ENCODE measurements at places on chromosomes 6 and 20. TPM values are rescaled to one million over a fixed set of nuclear protein-coding genes. Genes with fewer than 3 reads are reported as not detected.

- no peak for DNase-seq
Observed at GRCh38 chr6:150549007-150549406, 50.7 kb upstream of the PLEKHG1 start.

- DNase-seq = no peak
Observed at GRCh38 chr6:45591306-45591705, 213.6 kb upstream of the SUPT3H start.

DNA sequence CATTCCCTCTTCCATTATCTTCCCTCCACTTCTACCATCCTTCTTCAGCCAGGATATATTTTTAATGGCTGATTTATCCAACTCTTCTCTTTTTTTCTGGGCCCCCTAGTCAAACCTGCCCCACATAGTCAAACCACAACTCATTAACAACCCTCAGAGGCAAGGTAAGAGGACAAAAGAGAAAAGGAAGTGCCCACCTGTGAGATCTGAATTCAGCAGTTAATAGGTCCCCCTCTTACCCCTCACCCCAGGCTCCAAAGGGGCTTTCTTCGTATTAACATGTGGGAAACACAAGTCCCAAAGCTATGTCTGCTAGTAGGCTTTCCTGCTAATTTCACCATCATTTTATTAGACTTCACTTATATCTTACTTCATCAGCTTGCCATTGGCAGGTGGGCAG, 44.1 kb upstream of the TSPYL1 start:
- DNase-seq = no peak

- no peak for DNase-seq
Observed at GRCh38 chr20:19996222-19996621, 20.9 kb upstream of the NAA20 start.

- peak; percentile 35 for DNase-seq
Observed at GRCh38 chr6:28807682-28808280, 116.0 kb downstream of the TRIM27 start.

DNA sequence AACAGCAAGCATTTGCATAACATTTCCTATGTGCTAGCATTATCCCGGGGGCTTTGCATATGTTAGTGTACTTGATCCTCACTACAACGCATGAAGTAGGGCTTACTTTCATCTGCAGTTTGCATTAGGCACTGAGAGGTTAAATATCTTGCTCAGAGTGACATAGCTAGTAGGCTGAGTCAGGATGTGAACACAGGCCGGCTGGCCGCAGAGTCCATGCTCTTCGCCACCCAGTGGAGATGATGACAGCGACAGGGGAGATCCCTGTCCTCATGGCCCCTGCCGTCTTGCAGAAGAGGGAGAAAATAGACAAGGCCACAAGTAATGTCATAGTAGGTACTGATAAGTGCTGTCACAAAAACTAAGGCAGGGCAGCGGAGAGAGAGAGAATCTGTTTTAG, 46.9 kb downstream of the LYRM4 start:
- no peak for DNase-seq

DNA sequence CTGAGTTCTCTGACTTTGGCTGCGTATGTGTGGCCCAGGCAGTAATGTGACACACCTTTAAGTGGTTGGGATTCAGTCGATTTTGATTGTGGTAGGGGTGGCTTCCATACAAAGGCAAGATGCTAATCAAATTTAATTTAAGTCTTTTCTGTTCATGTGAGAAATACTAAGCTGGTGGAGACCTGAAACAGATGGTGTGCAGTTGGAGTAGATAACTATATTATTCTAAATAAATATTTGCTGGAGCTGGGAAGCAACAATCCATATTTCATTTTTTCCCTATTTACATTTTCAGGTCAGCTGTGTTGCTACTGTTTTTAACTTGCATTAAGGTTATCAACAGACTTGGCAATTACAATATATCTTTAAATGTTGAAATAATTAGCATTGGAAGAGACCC, 67.4 kb upstream of the C20orf144 start:
- DNase-seq = no peak

DNA sequence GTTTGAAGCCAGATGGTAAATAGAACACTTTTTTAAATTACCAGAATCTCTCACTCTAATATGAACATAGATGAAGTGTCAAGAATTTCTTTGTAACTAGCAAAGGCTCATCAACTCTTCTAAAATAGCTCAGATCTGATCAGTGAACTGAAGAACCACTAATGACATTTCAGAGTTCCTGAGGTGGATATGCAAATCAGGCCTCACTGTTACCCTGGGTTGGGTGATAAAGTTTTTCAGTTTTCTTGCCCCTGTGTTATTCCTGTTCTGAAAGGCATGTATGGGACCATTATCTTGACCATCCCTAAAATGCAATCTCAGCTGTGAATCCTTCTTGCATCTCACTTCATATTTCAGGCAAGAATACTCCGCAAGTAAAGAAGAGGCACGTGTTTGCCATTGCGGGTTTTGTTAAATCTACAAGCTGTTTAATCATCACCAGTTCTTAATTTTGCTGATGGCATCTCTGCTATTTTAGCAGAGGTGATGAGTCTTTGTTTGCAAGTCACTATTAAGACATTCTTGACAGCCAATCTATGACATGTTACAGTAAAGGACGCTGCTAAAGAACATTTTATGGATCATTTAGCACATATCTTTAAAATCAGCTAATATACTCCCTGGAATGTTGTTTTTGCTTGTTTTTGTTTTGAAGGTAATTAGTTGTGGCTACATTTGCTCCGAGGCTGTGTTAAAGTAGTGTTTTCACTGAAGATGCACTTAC, 47.9 kb downstream of the KHDC1L start:
- no peak for DNase-seq

- DNase-seq = no peak
Observed at GRCh38 chr20:63128367-63128766, 87.6 kb downstream of the YTHDF1 start.

LTB gene
- 0.63 TPM for total RNA-seq

- DNase-seq = peak; percentile 74
Observed at GRCh38 chr6:90397929-90398674, 101.5 kb upstream of the BACH2 start.

GRCh38 chr6:127997496-127998164, 96.8 kb upstream of the THEMIS start:
- DNase-seq = no peak

GRCh38 chr6:14434916-14435690, 317.5 kb downstream of the CD83 start:
- DNase-seq = no peak

DNA sequence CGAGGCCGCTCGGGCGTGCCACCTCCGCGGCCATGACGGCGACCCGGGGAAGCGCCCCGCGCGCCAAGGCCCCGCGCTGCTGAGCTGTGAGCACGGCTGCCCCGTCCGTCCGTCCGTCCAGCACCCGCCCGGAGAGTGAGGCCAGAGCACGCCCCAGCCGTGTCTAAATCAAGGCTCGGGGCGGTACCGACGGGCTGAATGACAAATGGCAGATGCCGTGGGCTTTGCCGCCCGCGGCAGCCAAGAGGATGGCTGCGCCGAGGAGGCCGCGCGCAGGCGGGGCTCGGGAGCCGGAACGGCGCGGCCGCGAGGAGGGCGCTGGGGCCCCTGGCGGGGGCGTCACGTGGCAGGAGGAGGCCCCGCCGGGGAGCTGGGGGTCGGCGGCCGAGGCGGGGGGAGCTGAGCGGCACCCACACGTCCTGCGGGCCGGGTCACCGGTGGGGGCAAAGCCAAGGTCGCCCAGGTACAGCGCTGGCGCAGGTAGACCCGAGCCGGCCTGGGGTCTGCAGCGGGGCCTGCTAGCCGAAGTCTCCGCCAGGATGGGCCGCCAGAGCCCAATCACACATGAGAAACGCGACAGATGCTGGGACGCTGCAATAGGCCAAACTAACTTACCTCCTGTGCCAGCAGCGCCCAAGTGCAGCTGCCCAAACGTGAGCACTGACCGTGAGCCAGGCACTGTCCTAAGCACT, at the start of gene PLAGL1:
Gene PLAGL1, minus strand, starts transcription at position 140 of the 692 bp plus-strand sequence. CDS start 60,123 bp downstream, outside the sequence.
- peak; percentile 51 for DNase-seq
